ENCODE measurements at places on chromosomes 4 and X. TPM values are rescaled to one million over a fixed set of nuclear protein-coding genes. Genes with fewer than 3 reads are reported as not detected.

The USP51 gene
- 0.81 TPM for total RNA-seq

The ATP8A1 gene
- total RNA-seq = 16.5 TPM

DNA sequence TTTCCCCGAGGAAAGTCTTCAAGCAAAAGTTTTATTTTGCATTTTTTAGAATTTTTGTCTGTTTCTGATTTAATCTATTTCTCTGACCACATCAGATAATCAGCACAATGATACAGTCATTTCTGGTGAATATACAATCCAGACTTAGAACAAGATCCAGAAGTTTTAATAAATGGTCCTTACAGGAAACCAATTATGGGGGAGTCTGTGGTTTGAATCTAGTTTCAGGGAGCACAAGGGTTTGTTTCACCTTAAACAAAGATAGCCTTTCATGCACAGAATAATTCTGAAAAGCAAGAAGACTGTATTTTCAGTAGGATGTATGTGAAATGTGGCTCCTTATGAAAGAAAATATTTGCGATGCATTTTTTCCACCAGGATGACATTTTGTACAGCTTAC lies 158.5 kb upstream of the ARSJ start:
- no peak for DNase-seq

GRCh38 chrX:110409925-110410324 lies 51.3 kb downstream of the RTL9 start:
- DNase-seq = no peak

The GIMD1 gene
- not detected for total RNA-seq

The SMIM43 gene
- not detected for total RNA-seq

The SORBS2 gene
- 26.3 TPM for total RNA-seq

DNA sequence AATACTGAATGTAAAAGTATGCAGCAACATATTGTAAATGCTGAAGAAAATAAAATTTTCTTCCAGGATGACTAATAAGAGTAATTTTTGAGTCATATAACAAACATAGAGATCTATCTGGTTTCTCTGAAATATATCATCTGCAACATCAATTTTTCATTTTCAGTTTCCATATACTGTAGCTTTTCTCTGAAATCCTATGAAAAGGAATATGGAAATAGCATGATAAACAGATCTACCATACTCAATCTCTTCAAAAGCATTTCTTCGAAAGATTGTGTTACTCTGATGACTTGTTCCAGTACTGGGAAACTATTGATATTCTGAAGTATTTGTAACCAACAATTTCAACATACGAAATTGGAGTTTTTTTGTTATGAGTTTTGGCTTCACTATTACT lies 1156.7 kb downstream of the FAM133A start:
- DNase-seq = no peak

The CENPE gene
- 2.3 TPM for total RNA-seq

DNA sequence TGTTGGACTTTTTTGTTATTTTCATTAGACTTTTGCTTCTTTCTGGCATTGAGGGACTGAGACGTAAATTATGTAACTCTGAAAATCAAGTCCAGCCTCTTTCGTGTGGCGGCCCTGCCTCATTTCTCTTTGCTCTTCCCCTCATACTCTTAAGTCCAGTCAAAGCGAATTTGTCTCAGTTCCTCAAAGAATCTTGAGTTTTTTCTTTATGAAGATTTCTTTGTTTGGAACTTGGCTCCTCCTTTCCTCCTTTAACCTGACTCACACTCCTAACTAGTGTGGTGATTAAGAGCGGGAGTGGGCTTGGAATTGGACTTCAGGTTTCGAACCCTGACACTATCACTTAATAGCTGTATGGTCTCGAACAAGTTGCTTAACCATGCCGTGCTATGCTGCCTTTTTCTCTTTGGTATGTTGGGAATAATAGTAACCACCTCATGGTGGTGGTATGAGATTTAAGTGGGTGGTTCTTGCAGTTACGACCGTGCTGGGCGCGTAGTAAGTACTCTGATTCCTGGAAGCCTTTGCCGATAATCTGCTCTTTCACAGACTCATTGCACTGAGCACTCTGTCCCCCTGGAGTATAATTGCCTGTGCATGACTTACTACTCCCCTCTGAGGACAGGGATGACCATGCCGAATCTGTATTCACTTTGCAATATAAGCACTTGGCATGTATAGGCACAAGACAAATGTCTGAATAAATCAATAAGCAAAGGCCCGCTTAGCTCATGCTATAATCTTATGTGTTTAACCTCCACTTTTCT lies 19.1 kb downstream of the FNIP2 start:
- DNase-seq = no peak

DNA sequence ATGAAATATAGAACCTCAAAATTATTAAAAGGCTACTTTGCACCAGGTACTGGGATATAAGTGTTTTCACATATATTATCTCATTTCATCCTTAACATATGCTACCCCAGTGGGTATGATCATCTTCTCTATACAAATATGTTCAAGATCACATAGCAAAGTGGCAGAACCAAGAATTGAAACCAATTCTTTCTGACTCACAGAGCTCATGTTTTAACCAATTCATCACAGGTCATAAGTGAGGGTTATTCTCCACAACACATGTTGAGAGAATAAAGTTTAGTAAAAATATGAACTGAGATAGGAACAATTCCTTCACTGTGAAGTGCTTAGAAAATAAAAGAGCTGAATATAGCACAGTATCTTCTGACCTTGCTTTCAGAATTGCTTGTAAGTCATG lies 442.9 kb upstream of the RASGEF1B start:
- DNase-seq = no peak

DNA sequence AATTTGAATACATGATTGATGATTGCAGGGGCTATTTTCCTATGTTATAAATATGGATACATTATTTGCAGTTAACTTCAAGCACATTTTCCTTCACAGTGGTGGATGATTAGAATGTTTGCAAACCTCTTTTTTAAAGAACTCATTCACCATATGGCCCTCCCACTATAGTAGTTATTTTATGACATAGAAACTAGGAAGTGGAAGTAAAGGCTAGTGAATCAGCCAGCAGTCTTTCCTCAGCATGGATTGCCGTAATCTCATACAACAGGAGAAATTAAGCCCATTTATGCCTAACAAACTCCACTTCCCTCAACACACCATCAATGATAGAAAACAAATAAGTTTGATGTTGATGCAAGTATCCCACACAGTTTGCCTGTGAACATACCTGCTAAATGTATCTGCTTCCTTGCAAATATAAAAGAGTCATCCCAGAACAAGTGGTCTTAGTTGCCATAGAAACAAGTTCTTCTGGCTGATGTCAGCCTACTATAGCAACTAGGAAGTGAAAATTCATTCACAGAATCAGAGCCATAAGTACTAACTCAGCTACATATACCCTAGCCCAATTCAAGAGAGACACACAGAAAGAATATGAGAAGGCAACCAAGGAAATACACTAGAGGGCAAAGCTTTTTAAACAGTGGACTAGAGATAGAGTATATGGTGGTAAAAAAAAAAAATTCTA lies 100.9 kb upstream of the RADX start:
- DNase-seq = no peak

DNA sequence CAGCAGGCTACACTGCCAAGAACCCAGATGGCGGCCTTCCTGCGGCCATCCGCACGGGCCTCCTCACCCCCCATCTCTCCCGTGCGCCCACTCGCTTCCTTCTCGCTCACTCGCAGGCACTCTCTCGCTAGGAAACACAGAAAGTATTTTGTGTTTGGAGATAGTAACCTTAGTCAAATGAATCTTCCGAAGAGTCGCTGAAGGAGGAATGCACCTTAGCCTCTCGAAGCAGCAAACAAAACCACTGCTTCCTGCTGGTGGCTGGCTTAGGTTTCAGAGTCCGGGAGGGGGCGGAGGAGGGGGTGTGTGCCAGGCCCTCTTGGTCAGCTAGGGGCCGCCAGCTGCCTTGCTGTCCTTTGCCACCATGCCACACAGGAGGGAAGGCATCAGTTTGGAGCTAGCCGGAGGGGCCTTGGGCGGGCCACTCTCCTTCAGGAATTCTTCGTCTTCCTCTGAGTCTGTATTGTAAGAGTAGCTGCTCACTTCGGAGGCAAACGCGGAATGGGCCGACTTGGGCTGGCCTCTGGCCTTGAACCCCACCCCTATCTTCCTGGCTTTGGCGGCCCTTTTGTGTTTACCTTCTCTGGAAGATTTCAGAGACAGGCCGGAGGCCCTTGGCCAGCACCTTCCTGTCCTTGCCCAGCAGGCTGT lies 73.2 kb upstream of the UCP1 start:
- DNase-seq = no peak

DNA sequence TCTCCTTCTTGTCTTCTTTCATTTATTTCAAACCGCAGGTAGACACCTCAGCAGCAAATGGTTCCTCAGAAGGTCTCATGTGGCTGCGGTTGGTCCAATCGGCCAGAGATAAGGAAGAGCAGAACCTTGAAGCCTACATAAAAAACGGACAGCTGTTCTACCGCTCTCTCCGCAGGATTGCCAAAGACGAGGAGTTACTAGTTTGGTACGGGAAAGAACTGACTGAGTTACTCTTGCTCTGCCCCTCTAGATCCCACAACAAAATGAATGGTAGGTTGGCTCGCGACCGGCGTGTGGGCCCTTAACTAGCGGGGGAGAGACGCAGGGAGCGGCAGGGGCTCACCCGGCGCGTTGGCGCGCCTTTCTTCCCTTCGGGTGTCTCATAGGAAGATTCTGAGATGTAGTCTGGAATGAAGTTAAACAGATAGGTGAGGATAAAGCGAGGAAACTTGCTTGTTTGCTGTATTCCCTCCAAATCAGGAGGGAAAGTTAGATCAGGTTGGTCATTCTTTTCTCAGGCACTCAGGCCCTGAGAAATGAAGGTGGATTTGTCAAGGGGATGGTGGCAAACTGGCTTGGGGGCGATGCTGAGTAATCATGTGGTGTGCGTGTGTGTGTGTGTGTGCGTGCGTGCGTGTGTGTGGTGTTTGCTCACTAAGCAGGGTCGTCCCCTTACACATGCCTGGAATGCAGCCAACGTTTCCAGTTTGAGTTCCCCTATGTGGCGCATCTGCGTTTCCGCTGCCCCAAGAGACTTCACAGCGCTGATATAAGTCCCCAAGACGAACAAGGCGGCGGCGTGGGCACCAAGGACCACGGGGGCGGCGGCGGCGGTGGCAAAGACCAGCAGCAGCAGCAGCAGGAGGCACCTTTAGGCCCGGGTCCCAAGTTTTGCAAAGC lies 4.2 kb downstream of the PRDM8 start:
- no peak for DNase-seq

- no peak for DNase-seq
Observed at GRCh38 chr4:25859429-25860148, 3.2 kb downstream of the SEL1L3 start.

DNA sequence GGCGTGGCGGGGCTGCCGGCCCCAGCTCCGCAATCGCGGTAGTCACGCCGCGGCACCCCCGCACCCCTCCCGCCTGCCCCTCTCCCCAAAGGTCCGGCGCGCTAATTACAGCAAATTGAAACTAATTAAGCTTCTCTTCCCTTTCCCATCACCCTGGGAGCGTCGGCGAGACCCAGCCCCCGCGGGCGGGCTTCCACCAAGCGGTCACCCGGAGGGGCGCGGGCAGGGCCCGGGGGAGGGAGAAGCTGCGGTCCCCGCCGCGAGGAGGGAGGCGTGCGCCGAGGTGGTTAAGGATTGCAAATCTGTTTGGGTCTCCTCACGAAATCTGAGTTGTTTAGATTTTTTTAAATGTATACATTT lies 13.1 kb downstream of the ARX start:
- no peak for DNase-seq

GRCh38 chr4:8315435-8316250 lies 46.1 kb downstream of the HTRA3 start:
- peak; percentile 80 for DNase-seq

The MAGED4 gene
- total RNA-seq = 2.8 TPM

The SASH3 gene
- 1.7 TPM for total RNA-seq

The DDIT4L gene
- 2.2 TPM for total RNA-seq

DNA sequence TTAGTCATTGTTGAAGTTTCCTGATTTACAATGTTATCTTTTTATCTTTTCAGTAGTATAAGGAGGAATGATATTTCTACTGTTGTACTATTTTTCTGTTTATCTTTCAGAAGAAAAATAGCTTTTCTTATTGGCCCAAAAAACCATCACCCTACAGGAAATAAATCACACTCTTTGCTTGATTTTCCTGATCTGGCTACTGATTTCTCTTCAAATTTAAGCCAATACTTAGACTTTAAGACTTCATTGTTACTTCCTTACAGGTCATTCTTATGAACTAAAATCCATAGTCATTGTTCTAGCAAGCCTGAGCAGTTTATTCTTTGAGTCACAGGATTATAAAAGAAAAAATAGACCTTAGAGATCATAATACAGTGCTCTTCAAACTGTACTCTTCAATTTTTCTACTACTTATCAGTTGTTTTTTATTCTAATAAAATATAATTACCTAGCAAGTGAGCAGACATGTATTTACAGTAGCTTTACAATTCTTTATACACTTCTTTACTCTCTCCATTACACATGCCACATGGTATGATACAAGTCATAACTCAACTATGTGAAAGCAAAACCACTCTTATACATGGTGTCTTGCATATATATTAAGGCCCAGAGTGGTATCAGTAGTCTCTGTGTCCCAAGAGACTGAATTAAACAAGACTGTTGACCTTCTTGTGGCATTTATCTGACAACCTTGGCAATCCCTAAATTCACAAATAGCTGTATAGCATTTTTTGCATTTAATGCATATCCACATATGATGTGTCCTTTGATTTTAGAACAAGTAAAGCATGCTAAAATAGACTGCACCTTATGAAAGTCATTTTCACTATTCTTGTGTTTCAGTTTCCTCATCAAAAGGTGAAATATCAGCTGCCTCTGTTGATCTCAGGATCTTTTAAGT lies 47.9 kb downstream of the TET2 start:
- DNase-seq = no peak

DNA sequence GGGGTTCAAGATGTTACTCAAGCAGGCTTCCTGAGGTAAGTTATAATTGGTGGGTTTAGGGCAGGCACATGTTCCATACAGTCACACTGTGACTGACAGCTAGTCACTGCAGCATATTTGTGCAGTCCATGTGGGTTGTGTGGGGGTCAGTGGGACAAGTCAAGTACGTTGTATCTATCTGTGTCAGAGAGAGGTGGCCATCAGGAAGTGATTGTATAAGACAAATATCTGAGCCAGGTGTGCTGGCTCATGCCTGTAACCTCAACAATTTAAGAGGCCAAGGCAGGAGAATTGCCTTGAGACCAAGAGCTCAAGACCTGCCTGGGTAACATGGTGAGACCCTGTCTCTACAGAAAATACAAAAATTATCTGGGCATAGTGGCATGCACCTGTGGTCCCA lies 509.3 kb downstream of the CENPC start:
- DNase-seq = no peak

- DNase-seq = no peak
Observed at GRCh38 chr4:140937866-140938265, 181.7 kb upstream of the TBC1D9 start.

GRCh38 chr4:164716901-164717300 lies 37.0 kb upstream of the SMIM31 start:
- no peak for DNase-seq

DNA sequence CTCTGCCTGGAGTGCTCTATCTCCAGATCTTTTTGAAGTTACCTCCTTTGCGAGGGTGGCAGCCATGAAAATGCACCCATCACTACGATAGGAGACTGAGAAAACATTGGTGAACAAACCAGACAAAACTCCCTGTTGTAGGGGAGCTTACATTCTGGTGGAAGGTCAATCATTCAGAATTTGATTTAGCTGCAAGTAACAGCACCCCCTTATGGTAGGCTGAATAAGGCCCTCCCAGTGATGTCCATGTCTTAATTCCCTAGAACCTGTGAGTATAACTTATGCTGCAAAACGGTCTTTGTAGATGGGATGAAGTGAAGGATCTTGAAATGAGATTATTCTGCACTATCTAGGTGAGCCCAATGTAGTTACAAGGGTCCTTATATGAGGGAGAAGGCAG lies 5.6 kb upstream of the TEC start:
- DNase-seq = no peak

- no peak for DNase-seq
Observed at GRCh38 chr4:156798438-156798837, 173.2 kb downstream of the PDGFC start.

Measured in suprapubic skin (tissue), 4 donors.